Thymus (tissue), 14 donors: ENCODE measurements at places on chromosomes 6 and 20. TPM values are rescaled to one million over a fixed set of nuclear protein-coding genes. Genes with fewer than 3 reads are reported as not detected.

GRCh38 chr6:169881976-169882375 lies 130.6 kb downstream of the ERMARD start:
- no peak overlapping the region for H3K4me3 ChIP-seq
- no peak overlapping the region for H3K27ac ChIP-seq
- H3K4me1 ChIP-seq, result no peaks in the 10 kb centered on the region
- no peaks in the 10 kb centered on the region for H3K27me3 ChIP-seq
- no peak for DNase-seq

DNA sequence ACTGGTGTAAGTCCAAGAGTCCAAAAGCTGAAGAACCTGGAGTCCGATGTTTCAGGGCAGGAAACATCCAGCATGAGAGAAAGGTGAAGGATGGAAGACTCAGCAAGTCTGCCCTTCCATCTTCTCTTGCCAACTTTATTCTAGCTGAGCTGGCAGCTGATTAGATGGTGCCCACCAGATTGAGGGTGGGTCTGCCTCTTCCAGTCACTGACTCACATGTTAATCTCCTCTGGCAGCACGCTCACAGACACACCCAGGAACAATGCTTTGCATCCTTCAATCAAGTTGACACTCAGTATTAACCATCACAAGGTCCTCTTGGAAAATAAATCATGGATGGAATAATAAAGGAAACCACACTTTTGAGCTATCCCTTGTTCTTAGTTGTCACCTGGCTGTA lies 121.2 kb downstream of the MAP3K7 start:
- no peaks in the 10 kb centered on the region for H3K27me3 ChIP-seq
- DNase-seq, result no peak
- H3K27ac ChIP-seq, result no peak overlapping the region
- H3K36me3 ChIP-seq, result no peaks in the 10 kb centered on the region
- H3K4me1 ChIP-seq, result peaks cover 48% of the 10 kb centered on the region

DNA sequence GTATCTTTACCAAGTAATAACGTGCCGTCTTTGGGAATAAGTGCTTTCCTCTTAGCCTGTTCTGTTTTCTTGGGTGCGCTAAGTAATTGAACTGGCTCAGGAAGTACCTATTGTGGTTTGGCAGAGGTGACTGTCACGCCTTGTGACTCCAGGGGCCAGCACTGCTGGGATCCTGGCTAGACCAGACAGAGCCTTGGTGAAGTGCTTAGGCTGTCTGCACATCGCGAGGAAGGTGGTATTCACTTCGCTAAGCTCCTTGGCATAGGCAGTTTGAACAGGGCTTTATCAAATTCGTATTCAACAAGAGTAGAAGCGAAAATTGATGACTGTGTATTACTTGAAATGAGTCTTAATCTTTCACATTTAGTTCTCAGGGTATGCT lies 17.6 kb downstream of the PRDM1 start:
- no peaks in the 10 kb centered on the region for H3K4me1 ChIP-seq
- no peak for DNase-seq
- no peak overlapping the region for H3K27ac ChIP-seq
- no peaks in the 10 kb centered on the region for H3K36me3 ChIP-seq
- H3K4me3 ChIP-seq, result no peak overlapping the region

GRCh38 chr6:37589941-37590340 lies 90.2 kb upstream of the CCDC167 start:
- H3K4me1 ChIP-seq, result no peaks in the 10 kb centered on the region
- H3K27me3 ChIP-seq, result peaks cover 54% of the 10 kb centered on the region
- H3K4me3 ChIP-seq, result no peak overlapping the region
- no peak for DNase-seq

PGM3 gene
- total RNA-seq, result 13.6 TPM

GRCh38 chr20:47411161-47411560 lies 54.7 kb upstream of the ZMYND8 start:
- no peak for DNase-seq
- H3K27me3 ChIP-seq, result no peaks in the 10 kb centered on the region
- H3K4me3 ChIP-seq, result no peak overlapping the region
- no peak overlapping the region for H3K27ac ChIP-seq

- no peak overlapping the region for H3K4me3 ChIP-seq
- DNase-seq, result no peak
- H3K27me3 ChIP-seq, result no peaks in the 10 kb centered on the region
- H3K27ac ChIP-seq, result no peak overlapping the region
- no peaks in the 10 kb centered on the region for H3K36me3 ChIP-seq
- H3K4me1 ChIP-seq, result no peaks in the 10 kb centered on the region
Observed at GRCh38 chr20:37711001-37711400, 17.2 kb downstream of the CTNNBL1 start.

PRR18 gene
- 0.05 TPM for total RNA-seq

DNA sequence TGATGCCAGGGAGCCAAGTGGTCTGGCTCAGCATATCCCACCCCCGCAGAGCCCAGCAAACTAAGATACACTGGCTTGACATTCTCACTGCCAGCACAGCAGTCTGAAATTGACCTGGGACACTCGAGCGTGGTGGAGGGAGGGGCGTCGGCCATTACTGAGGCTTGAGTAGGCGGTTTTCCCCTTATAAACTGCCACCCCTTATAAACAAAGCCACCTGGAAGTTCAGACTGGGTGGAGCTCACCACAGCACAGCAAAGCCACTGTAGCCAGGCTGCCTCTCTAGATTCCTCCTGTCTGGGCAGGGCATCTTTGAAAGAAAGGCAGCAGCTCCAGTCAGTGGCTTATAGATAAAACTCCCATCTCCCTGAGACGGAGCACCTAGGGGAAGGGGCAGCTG lies 19.4 kb downstream of the TINAG start:
- no peaks in the 10 kb centered on the region for H3K36me3 ChIP-seq
- DNase-seq, result no peak
- no peak overlapping the region for H3K4me3 ChIP-seq
- no peaks in the 10 kb centered on the region for H3K4me1 ChIP-seq
- no peaks in the 10 kb centered on the region for H3K27me3 ChIP-seq
- no peak overlapping the region for H3K27ac ChIP-seq

PLEKHG1 gene
- 27.2 TPM for total RNA-seq

DNA sequence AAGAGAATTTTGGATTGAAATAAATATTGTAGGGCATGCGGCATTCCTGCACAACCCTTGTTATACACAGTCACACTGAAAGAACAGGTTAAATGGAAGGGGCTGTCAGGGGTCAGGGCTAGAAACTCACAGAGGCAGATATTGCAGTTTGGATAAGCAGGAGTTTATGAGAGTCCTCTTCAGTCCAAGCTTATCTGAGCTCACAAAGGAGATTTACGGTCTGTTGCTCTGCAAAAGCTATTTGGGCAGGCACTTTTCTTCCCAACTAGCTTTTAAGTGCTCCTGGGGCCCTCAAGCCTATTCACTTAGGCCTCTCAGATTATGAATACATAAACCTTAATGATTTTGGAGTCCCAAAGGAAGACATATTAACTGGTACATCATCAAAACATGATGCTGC lies 156.2 kb downstream of the SOX4 start:
- H3K27ac ChIP-seq, result no peak overlapping the region
- peaks cover 3% of the 10 kb centered on the region for H3K4me1 ChIP-seq
- no peaks in the 10 kb centered on the region for H3K36me3 ChIP-seq
- DNase-seq, result no peak

DNA sequence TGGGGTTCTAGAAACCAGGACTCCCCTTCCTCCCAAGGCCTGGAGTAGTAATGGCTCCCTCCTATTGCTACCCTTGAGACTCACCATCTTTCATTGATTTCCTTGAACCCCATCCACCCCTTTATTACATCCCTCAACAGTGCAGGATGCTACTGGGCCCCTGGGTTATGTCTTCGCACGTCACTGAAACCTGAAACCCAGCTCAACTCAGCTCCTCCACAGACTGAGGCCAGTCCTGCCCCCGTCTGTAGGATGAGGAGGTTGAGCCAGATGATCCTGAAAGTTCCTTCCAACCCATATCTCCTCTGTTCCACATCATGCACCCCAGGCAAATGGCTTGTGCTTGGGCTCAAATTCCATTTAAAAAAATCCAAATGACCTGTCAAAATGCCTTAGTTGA lies 21.4 kb downstream of the CPNE5 start:
- no peak overlapping the region for H3K4me3 ChIP-seq
- H3K27me3 ChIP-seq, result no peaks in the 10 kb centered on the region
- no peak for DNase-seq
- no peaks in the 10 kb centered on the region for H3K36me3 ChIP-seq

DNA sequence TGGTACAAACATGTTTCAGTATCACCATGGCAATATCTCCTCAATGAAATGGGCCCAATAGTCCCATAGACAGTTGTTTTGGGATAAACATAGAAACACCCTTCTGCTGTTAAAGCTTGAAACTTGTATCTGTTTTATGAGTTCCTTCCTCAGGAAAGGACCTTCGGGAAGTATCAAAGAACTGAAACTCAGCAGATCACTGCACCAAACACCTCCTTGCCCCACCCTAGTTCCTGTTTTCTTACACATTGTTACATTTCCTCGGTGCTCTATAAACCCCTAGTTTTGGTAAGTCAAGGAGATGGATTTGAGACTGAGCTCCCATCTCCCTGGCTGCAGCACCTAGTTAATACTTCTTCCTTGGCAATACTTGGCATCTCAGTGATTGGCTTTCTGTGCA lies 73.8 kb upstream of the ECI2 start:
- H3K4me3 ChIP-seq, result no peak overlapping the region
- H3K27ac ChIP-seq, result no peak overlapping the region
- no peaks in the 10 kb centered on the region for H3K36me3 ChIP-seq

DNA sequence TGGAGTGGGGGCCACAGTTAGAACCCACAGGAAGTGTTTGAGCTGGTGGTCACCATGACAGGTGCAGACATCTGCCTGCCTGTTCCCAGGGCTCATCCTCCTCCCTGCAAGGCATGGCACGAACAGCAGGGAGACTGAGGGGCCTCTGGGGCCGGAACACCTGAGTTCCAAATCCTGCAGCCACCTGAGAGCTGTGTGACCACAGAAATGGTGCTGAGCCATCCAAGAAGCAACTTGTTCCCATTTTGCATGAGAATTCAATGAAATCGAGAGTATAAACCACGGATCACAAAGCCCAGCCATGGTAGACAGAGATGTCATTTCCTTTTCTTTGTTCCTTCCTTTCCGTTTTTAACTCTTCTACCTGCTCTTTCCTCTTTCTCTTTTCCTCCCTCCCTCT lies 268.6 kb downstream of the FOXA2 start:
- H3K27ac ChIP-seq, result no peak overlapping the region
- no peak for DNase-seq
- H3K27me3 ChIP-seq, result no peaks in the 10 kb centered on the region
- no peak overlapping the region for H3K4me3 ChIP-seq
- H3K36me3 ChIP-seq, result no peaks in the 10 kb centered on the region

GRCh38 chr6:97215157-97215769 lies 67.8 kb downstream of the MMS22L start:
- no peak overlapping the region for H3K4me3 ChIP-seq
- peak; percentile 4 for DNase-seq
- no peak overlapping the region for H3K27ac ChIP-seq
- no peaks in the 10 kb centered on the region for H3K4me1 ChIP-seq

DNA sequence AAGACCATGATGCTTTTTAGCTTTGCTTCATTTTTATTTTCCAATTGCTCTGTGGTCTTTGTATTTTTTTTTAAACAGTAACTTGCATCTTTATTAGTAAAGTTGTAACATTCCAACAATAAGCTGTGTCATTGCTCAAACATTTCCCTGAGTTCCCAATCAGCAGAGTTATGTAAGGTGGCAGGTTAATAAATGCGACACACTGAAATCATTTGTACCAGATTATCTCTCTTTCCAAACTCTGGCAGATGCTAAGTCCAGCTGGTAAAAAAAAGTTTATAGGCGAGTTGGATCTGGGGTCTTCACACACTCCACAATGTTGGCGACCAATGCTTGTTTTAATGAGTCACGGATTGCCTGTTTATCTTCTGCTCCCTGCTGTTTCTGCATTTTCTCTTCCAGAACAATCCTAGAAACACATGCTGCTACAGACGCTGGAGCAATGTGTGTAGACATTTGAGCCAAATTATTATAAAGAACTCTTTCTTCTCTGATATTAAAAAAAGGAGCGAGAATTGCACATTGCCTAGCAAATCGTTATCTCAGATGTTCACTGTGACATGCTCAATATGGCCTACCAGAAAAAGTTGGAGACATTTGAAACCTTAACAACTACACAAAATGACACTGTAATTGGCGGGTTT lies 113.6 kb upstream of the IFNGR1 start:
- H3K4me1 ChIP-seq, result no peaks in the 10 kb centered on the region
- H3K27me3 ChIP-seq, result peaks cover 3% of the 10 kb centered on the region
- H3K27ac ChIP-seq, result no peak overlapping the region
- no peaks in the 10 kb centered on the region for H3K36me3 ChIP-seq
- no peak for DNase-seq
